ENCODE measurements at places on chromosomes 2 and 18. TPM values are rescaled to one million over a fixed set of nuclear protein-coding genes. Genes with fewer than 3 reads are reported as not detected.

The ABCG8 gene
- not detected for total RNA-seq

The ZEB2 gene
- 32.7 TPM for total RNA-seq

The OSR1 gene
- not detected for total RNA-seq

The FAHD2A gene
- total RNA-seq: 28.8 TPM

The BCL2 gene
- 60.5 TPM for total RNA-seq

The AQP12A gene
- total RNA-seq: not detected

The RAMP1 gene
- total RNA-seq: 0.60 TPM

The DSC2 gene
- total RNA-seq: not detected

The ATP8B1 gene
- total RNA-seq: not detected

- DNase-seq: no peak
- no peak overlapping the region for H3K4me3 ChIP-seq
- no peaks in the 10 kb centered on the region for H3K4me1 ChIP-seq
- no peaks in the 10 kb centered on the region for H3K27me3 ChIP-seq
- H3K27ac ChIP-seq: no peak overlapping the region
Observed at GRCh38 chr18:56789004-56789888, 138.1 kb downstream of the WDR7 start.

- no peak overlapping the region for H3K4me3 ChIP-seq
- no peaks in the 10 kb centered on the region for H3K36me3 ChIP-seq
- no peaks in the 10 kb centered on the region for H3K4me1 ChIP-seq
- no peaks in the 10 kb centered on the region for H3K27me3 ChIP-seq
Observed at GRCh38 chr18:10403708-10404107, 50.7 kb upstream of the APCDD1 start.

GRCh38 chr2:195029804-195030654, 627.0 kb upstream of the SLC39A10 start:
- no peaks in the 10 kb centered on the region for H3K27me3 ChIP-seq

GRCh38 chr2:207479198-207479785, 50.5 kb upstream of the CREB1 start:
- H3K4me3 ChIP-seq: no peak overlapping the region
- H3K27ac ChIP-seq: no peak overlapping the region
- no peak for DNase-seq
- peaks cover 13% of the 10 kb centered on the region for H3K4me1 ChIP-seq
- no peaks in the 10 kb centered on the region for H3K36me3 ChIP-seq
- H3K27me3 ChIP-seq: no peaks in the 10 kb centered on the region

GRCh38 chr2:166451468-166451867, 42.6 kb downstream of the SCN7A start:
- H3K4me3 ChIP-seq: no peak overlapping the region
- H3K27me3 ChIP-seq: no peaks in the 10 kb centered on the region
- no peak overlapping the region for H3K27ac ChIP-seq
- H3K36me3 ChIP-seq: no peaks in the 10 kb centered on the region
- DNase-seq: no peak

DNA sequence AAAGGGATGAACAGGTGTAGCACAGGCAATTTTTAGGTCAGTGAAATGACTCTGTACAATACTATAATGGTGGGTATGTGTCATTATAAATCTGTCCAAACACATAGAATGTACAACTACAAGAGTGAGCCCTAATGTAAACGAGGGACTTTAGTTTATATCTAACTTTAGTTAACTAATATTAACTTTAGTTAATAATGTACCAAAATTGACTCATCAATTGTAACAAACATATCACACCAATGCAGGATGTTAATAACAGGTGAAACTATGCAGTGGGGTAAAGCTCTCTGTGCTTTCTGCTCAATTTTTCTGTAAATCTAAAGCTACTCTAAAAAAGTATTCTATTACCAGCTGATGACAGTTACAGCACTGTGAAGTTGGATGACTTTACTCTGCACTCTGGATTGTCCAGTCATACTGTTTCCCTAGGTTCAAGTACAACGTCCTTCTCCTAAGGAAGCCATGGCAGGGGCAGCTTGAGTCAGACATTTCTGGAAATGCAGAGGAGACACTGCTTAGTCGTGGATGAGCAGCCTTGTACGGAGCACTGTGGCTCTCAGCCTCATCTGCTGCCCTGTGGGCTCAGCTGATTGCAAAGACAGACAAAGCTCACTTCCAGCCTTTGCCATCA, 26.1 kb downstream of the TGFA start:
- H3K4me1 ChIP-seq: peaks cover 24% of the 10 kb centered on the region
- H3K4me3 ChIP-seq: no peak overlapping the region
- H3K27me3 ChIP-seq: no peaks in the 10 kb centered on the region
- no peak overlapping the region for H3K27ac ChIP-seq
- H3K36me3 ChIP-seq: no peaks in the 10 kb centered on the region

- no peak overlapping the region for H3K4me3 ChIP-seq
- no peak for DNase-seq
- H3K36me3 ChIP-seq: no peaks in the 10 kb centered on the region
- peaks cover 19% of the 10 kb centered on the region for H3K4me1 ChIP-seq
- H3K27ac ChIP-seq: no peak overlapping the region
- H3K27me3 ChIP-seq: no peaks in the 10 kb centered on the region
Observed at GRCh38 chr2:23900541-23901322, 26.2 kb downstream of the ATAD2B start.

- H3K27ac ChIP-seq: no peak overlapping the region
- H3K36me3 ChIP-seq: peaks cover 5% of the 10 kb centered on the region
- DNase-seq: no peak
- H3K4me3 ChIP-seq: peak overlapping the region; percentile 4
- peaks cover 71% of the 10 kb centered on the region for H3K4me1 ChIP-seq
- no peaks in the 10 kb centered on the region for H3K27me3 ChIP-seq
Observed at GRCh38 chr18:63299837-63300745, 19.5 kb downstream of the BCL2 start.

DNA sequence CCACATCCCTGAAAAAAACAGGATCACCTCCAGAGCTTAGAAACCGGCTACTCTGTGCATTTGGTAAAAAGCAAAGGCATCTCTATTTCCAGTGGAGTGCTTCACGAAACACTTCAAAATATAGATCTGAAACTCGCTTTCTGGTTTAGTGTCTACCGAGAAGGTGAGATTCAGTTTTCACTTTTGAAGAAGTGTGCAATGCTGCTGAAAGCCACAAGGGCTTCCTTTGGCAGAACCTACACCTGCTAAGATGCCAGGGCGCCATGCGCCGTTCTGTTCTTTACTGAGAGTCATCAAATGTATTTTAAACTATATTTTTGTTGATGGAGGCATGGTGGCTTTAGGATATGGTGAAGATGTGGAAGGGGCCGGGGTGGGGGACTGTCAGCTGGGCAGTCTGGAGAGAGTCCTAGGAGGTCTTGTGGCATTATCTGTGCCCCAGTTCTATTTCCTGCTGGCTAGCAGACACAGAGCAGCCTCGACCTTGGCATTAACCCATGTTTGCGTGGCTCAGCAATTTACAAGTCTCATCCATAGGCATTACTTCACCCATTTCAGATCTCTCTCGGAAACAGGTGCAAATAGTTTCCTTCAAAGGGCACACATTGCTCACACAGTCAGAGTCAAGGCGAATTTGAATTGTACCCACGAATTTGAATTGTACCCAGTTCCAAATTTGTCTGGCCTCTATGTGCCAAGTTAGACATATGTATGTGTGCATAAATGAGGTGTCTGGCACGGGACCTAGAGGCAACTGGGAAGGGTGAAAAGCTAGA, 46.7 kb upstream of the KCNF1 start:
- no peak overlapping the region for H3K4me3 ChIP-seq
- H3K4me1 ChIP-seq: peaks cover 22% of the 10 kb centered on the region
- no peaks in the 10 kb centered on the region for H3K36me3 ChIP-seq
- no peak for DNase-seq

DNA sequence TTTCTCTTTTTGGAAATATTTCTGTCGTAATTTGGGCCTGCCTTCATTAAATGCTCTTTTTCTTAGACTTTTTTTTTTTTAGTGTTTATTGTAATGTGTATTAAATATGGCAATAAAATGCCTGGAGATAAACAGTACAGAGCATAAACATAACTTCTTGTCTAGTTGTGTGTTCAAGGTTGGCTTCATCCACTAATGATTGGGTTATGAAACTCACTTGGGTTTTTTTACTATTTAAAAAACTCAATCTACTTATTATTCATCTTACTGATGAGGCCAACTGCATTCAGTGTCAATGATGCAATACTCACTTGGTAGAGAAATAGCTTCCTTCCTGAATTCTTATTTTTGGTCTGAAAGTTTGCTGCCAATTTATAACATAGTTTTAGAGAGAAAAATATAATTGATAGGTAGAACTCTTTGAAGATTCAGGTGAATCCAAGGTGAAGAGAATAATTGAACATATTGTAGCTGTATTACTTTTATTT, 144.2 kb upstream of the NABP1 start:
- H3K27ac ChIP-seq: no peak overlapping the region
- no peak for DNase-seq
- no peaks in the 10 kb centered on the region for H3K36me3 ChIP-seq
- H3K4me3 ChIP-seq: no peak overlapping the region

DNA sequence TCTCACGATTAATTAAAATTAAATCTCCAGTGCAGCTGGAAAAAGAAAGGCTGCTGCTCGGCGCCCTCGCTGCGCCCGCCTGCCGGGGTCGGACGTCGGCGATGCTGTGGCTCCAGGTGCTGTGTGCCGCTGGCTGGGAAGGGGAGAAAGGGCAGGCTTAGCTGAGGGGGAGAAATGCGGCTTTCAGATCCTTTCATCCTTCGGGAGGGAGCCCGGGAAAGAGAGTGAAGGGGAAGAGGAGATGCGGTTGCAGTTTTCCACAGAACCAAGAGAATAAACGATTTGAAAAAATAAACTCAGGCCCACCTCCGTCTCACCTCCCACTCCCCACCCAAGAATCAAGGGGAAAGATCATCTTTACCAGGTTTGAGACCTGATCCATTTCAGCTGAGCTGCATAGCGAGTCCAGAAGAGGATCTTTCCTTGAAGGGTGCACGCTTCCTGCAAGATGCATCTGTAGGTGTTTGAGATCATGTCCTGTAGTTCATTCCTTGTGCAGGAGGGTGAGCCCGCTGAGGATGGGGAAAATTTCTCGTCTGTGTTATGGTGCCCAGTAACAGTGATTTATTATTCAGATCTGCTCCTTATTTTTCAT, 495 bp downstream of the TMEM169 start:
- H3K27me3 ChIP-seq: no peaks in the 10 kb centered on the region
- H3K36me3 ChIP-seq: no peaks in the 10 kb centered on the region
- DNase-seq: no peak
- peak overlapping the region; percentile 90 for H3K4me3 ChIP-seq

GRCh38 chr2:234137400-234138014, 87.0 kb downstream of the SPP2 start:
- H3K27me3 ChIP-seq: no peaks in the 10 kb centered on the region
- peaks cover 27% of the 10 kb centered on the region for H3K4me1 ChIP-seq
- no peak overlapping the region for H3K27ac ChIP-seq
- H3K4me3 ChIP-seq: no peak overlapping the region

DNA sequence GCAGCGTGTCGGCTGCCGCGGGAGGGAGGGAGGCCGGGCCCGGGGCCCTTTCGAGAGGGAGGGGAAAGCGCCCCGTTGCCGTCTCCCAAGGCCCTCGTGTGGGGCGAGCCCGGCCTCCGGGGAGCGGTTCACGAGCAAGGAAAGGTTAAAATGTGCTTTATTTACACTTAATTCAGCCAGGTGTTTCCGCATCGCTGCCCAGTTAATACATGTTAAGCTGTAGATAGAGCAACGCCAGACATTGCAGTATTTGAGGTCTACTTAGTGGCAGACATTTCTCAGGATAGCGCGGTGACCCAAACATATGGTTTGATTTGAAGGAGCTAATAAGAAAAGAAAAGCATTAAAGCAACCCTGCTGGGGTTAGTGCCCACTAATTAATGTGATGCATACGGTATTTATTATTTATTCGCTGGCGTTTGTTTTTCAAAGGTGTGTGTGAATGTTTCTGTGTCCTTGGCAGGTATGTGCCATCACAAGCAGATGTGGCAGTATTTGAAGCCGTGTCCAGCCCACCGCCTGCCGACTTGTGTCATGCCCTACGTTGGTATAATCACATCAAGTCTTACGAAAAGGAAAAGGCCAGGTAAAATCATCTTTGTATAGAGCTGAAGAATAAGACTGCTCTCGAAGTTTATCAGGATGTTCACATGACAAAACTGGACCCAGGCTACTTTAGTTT, 571 bp downstream of the EEF1B2 start:
- H3K27me3 ChIP-seq: no peaks in the 10 kb centered on the region
- H3K36me3 ChIP-seq: peaks cover 17% of the 10 kb centered on the region
- DNase-seq: no peak
- peak overlapping the region; percentile 84 for H3K27ac ChIP-seq
- peak overlapping the region; percentile 95 for H3K4me3 ChIP-seq
- H3K4me1 ChIP-seq: peaks cover 34% of the 10 kb centered on the region

- no peak overlapping the region for H3K27ac ChIP-seq
- H3K4me1 ChIP-seq: no peaks in the 10 kb centered on the region
- no peaks in the 10 kb centered on the region for H3K36me3 ChIP-seq
- no peak overlapping the region for H3K4me3 ChIP-seq
- no peaks in the 10 kb centered on the region for H3K27me3 ChIP-seq
- DNase-seq: no peak
Observed at GRCh38 chr2:29560030-29560429, 361.4 kb downstream of the ALK start.

GRCh38 chr2:77458216-77458615, 64.0 kb downstream of the LRRTM4 start:
- H3K27me3 ChIP-seq: no peaks in the 10 kb centered on the region
- H3K36me3 ChIP-seq: no peaks in the 10 kb centered on the region
- no peak overlapping the region for H3K4me3 ChIP-seq
- H3K4me1 ChIP-seq: no peaks in the 10 kb centered on the region
- DNase-seq: no peak
- H3K27ac ChIP-seq: no peak overlapping the region

GRCh38 chr2:134238371-134238770, 15.5 kb upstream of the MGAT5 start:
- peaks cover 43% of the 10 kb centered on the region for H3K4me1 ChIP-seq
- no peak overlapping the region for H3K4me3 ChIP-seq
- no peaks in the 10 kb centered on the region for H3K27me3 ChIP-seq
- no peak overlapping the region for H3K27ac ChIP-seq

DNA sequence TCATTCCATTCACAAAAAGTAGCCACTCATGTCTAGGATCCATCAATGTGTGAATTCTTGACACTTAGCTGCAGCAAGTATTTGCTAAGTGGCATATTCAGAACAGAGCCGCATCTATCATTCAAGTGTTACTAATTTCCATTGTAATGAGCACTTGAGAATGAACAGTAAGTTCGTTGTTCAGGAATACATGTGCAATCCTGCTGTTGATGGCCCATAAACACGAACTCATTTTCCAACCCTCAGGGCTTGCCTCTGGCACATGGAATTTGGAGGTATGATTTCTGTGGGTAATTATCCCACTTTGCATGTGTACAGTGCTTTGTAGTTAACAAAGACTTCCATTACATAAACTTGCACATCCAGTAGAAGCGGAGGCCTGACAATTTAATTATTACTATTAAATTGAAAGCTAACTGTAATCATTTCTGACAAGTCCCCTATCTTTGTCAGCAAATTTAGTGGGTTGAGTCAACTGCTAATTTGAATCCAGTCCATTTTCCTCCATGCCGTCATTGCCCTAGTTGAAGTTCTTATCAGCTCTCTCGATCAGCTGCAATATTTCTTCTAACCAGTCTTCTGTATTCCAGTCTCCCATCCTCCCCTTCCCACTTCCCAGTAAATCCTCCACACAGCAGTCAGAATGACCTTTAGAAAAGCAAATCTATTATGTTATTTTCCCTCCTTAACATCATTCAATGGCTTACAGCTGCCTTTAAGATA, 116.0 kb upstream of the AQP4 start:
- no peak overlapping the region for H3K27ac ChIP-seq
- H3K4me1 ChIP-seq: no peaks in the 10 kb centered on the region
- H3K27me3 ChIP-seq: no peaks in the 10 kb centered on the region
- H3K4me3 ChIP-seq: no peak overlapping the region
- DNase-seq: no peak

- H3K4me3 ChIP-seq: no peak overlapping the region
- DNase-seq: no peak
- no peaks in the 10 kb centered on the region for H3K36me3 ChIP-seq
Observed at GRCh38 chr2:232458051-232458660, 2.2 kb downstream of the ALPI start.

Data from CD8-positive, alpha-beta memory T cell (primary cell).